Fibroblast of mammary gland (primary cell): ENCODE measurements at places on chromosomes 2 and 18.
A peak's percentile ranks its signal among the peaks of the same experiment; 100 is the strongest.

GRCh38 chr2:112065486-112065885 is 10.4 kb downstream of the TMEM87B start:
- DNase-seq, result no peak

DNA sequence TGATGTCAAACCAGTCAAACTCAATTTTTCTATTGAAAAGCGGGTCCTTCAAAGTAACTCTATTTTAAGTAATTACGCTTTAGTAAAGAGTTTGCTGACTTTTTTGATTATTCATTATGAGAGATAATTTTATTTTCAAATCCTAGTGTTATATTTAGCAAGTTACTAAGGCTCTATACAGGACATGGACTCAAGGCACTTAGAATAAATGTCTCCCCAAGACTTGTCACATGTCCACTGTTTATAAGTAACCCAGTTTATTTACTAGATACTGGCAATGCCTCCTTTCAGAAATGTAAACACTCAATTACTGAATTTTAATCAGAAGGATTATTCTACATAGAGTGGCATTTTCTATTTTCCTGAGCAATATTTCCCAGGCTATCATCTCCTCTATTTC is 638.1 kb downstream of the ERBB4 start:
- DNase-seq, result no peak

DNA sequence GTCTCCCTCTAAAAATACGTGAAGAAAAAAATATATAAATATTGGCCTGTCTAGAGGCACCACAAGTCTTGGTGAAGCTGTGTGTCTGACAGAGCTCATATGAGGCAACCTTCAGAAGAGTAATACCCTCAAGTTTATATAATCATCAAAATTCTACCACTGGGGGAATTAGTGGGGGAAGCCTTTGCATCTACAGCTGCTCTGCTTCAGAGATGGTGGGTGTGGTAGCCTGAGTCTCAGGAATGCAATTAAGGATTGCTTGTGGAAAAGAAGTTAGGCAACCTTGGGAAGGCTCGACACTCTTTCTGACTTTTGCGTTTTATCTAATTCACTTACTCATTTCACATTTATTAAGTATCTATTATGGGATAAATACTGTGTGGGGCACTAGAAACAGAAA is 17.4 kb downstream of the TPGS2 start:
- no peak for DNase-seq

GRCh38 chr2:148653437-148653836 is 8.9 kb downstream of the EPC2 start:
- DNase-seq, result no peak

GRCh38 chr2:234495251-234496054 is 1.4 kb downstream of the ARL4C start:
- no peak for DNase-seq

DNA sequence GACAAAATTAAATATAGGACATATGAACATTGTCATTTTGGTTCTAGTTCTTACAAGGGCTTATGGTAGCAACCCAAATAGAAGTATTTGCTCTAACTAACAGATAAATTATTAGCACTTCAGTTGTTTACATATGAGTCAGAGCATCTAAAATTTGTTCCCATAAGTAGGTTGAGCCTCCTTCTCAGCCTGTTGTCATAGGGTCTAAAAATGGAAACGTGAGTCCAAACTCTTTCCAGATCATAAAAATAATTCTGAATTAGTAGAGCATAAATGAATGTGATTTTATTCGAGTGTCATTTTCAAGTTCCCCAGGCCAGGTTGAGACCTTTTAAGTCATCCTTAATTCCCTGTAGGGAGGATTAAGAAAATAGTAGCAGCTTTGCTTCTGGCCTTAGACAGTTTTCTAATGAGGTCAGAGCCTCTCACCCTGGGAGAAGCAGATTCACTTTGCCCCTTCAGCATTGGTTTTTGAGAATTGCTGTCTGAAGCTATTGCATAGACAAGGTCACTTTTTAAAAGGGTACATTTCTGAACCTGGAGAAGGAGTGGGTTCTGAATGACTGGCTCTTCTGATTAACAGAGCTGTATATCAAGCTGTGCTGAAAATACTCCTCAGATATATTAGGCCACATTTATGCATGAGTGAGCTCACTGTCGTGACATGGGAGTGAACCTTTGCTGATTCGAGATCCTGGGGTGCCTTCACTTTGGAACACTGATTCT is 164.3 kb downstream of the NEDD4L start:
- DNase-seq, result peak; percentile 70

DNA sequence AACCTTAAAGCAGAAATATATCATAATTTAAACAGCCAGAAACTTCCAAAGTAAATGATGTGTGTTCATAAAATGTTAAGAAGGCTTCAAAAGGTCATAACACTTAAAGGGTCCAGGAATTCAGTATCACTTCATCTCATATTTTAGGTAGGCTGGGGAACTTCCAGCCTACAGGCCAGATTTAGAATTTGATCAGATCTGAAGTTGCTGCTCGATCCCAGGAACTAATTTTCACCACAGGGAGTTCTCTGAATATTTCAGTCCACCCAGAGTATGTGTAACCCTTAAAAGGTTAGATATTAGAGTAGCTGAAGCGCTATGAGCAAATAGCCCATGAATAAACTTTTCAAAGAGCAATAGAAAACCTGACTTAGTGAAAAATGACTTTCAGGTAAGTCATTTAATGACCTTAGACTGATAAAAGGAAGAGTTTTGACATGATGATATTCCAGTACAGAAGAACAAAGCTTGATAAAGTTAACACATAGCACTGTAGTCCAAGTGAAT is 1.7 kb downstream of the WIPF1 start:
- no peak for DNase-seq

DNA sequence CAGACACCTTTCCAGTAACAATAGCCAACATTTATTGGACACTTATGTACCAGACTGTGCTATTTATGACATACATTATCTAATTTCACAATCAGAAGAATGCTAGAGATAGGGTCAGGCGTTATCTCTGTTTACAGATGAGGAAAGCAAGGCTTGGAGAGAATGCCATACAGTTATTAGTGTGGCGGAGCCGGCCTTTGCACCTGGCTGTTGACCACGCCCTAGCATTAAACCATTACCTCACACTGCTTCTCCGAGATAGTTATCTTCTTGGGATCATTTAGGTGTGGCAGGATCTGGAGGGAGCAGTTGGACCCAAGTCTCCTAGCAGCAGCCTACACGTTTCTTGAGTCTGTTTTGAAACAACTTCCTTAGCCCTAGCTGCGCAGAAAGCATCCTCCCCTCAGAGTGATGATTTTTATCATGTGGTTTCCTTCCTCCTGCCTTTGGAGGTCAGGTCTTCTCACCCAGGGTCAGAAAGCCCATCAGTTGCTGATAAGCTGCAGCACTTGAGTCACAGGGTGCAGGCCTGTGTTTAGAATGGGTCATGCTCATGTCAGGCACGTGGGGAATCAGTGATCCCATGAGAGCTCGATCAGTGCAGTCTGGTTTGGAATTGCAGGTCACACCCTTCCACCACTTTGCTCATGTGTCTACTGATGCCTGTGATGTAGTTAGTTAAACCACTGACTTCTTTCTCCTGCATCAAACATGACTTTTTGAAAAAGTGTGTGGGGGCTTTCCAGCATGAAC is 118.2 kb downstream of the SPTBN1 start:
- DNase-seq, result peak; percentile 66

DNA sequence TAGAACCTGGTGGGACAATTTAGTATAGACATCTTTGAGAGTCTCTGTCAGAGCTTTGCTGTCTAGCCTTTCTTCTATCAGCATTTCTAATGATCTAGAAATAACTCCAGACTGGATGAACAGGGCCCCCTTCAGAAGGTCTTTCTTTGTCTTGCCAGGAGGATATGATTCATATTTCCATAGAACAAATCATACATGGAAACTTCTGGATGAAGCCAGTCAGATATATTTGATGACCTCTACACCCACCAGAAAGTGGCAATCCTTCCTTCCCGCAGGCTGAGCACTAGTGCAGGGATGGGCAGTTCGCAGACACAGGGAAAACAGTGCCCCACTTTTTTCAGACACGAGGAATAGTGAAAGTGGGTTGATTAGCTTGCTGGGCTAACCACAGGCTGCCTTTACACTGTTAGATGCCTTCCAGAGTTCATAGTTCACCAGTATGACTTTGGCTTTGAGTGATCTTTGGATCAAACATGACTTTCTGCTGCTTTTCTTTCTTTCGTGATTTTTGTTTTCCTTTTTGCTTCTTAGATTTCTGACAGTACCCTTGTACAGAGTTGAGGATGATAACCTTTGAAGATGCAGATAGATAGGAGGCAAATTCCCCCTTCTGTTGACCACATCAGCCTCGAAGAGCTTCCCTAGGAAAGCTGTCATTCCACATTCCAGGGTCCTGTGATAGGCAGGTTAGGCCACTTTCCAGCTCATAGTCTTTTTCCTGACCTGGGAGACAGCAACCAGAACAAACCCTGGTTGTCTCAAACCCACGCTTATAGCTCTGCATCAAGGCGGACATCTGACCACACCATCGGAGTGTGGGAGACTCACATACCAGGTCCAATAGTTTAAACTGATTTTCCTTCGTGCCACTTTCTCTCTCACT is 237.0 kb downstream of the ZNF407 start:
- no peak for DNase-seq

DNA sequence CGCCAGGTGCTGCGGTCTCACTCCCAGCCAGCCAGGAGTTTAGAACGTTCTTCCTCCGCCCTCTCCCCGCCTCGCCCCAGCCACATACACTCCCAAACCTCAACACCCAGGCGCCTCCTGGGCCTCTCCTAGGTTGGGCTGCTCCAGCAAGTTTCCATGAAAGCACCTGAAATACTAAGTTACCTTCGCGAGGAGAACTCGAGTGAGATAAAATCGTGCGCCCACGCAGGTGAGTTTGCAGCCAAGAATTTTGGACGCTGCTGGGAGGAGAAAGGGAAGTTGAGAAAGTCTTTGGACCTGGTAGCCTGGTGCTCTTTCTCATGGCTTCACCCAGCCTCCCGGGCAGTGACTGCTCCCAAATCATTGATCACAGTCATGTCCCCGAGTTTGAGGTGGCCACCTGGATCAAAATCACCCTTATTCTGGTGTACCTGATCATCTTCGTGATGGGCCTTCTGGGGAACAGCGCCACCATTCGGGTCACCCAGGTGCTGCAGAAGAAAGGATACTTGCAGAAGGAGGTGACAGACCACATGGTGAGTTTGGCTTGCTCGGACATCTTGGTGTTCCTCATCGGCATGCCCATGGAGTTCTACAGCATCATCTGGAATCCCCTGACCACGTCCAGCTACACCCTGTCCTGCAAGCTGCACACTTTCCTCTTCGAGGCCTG is at the start of gene GPR39:
Gene GPR39 (plus strand): TSS at position 83 of the 673 bp plus-strand sequence.
- DNase-seq, result no peak

DNA sequence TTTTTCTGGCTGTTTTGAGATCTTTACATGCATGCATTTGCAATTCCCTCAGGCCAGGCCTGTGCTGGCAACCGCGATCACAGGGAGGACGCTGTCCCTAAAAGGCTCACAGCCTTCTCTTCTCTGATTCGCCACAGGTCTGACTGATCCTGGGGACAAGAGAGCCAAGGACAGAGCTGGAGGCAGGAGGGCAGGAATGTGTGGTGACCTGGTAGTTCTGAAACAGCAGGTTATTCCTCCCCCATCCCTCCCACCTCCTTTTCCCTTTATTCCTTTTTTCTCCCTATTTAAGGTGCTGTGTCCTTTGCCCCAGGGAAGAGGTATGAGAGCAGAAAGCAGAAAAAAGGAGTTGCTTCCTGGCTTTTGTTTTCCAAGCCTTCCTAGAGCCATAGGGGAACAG is 21.9 kb downstream of the TMEM177 start:
- DNase-seq, result no peak

- DNase-seq, result no peak
Measured at GRCh38 chr18:10410472-10411308, 43.7 kb upstream of the APCDD1 start.

- peak; percentile 28 for DNase-seq
Measured at GRCh38 chr2:3959372-3959771, 256.0 kb downstream of the DCDC2C start.

- DNase-seq, result no peak
Measured at GRCh38 chr2:46230115-46230571, 67.1 kb upstream of the EPAS1 start.

DNA sequence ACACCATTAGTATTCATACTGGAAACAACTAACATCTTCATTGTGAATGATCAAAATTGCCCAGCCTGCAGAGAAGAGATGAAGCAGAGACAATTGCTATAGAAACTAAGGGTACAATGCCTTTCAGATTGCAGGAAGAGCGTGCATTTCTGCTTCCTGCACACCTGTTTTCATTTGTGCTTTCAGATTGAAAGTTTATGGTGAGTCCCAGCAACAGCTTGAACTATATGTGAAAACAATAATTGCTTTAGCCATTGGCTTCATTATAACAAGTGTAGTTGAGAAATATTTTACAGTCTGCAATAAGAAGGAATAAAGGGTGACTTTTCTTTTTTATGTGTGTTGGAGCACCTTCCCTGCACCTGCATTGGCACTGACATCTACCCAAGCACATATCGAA is 136.3 kb downstream of the CD8B2 start:
- DNase-seq, result no peak

DNA sequence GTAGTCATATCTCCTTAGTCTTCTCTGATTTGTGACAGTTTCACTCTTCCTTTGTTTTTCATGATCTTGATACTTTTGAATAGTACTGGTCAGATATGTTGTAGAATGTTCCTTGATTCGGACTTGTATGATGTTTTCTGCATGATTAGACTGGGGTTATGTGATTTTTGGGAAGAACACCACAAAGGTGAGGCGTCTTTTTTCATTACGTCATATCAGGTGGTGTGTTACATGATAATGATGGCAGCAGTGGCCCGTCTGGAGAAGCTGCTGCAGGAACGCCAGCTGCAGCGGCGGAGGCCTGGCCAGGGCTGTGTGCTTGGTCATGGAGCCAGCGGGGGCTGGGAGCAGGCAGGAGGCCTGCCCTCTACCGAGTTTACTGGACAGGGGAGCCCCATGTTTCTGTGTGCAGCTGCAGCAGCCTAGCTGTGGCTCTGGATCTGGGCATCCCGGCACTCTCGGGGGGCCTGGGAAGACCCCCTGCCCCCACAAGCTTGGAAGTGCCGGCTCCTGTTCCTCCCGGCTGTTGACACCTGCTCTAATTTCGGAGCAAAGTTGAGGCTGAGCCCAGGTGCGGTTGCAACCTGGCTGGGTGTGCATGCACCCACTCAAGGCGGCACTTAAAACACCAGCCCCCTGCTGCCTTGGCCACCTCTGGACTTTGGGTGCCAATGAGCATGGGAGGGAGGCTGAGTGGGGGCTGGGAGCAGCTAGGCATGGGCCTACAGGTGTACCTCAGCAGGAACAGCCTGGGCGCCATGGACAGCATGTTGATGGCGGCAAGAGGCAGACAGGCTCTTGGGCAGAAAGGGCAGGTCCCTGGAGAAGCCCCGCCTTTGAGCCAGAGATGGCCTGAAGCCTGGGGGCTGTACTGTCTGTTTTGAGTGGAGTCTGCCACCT is 26.1 kb downstream of the SLC4A10 start:
- DNase-seq, result no peak

DNA sequence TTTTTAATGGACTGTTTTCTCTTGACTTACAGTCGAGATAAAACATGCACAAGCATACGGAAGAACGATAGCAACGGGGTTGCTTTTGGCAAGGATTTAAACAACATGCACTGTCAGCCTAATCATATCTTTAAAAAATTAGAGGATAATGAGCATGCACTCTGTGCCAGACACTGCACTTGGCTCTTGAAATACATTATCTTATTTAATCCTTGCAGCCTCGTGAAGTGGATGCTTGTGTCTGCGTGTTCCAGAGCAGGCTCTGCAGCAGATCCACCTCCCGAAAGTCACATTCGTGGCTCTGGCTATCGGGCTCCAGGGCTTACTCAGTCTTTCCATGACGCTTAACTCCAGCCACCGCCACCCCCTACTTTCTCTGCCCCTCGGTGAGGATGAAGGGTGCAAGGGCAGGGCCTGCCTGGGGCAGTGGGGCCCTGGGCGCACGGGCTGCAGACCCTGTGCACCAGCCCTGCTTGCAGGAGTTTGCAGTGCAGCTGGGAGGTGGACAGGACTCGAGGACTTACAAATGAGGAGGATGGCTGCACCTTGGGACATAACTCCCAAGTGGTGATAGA is 61.7 kb downstream of the ACKR3 start:
- no peak for DNase-seq
